NCI-H1436 (cell line): ENCODE measurements at places on chromosomes 16 and 17.

- DNase-seq, result no peak
Measured at GRCh38 chr17:73027130-73027741, 65.3 kb downstream of the SLC39A11 start.

GRCh38 chr16:31877876-31878642 is 4.5 kb downstream of the ZNF267 start:
- no peak for DNase-seq

GRCh38 chr16:92431-93339 is 14.7 kb downstream of the MPG start:
- no peak for DNase-seq

DNA sequence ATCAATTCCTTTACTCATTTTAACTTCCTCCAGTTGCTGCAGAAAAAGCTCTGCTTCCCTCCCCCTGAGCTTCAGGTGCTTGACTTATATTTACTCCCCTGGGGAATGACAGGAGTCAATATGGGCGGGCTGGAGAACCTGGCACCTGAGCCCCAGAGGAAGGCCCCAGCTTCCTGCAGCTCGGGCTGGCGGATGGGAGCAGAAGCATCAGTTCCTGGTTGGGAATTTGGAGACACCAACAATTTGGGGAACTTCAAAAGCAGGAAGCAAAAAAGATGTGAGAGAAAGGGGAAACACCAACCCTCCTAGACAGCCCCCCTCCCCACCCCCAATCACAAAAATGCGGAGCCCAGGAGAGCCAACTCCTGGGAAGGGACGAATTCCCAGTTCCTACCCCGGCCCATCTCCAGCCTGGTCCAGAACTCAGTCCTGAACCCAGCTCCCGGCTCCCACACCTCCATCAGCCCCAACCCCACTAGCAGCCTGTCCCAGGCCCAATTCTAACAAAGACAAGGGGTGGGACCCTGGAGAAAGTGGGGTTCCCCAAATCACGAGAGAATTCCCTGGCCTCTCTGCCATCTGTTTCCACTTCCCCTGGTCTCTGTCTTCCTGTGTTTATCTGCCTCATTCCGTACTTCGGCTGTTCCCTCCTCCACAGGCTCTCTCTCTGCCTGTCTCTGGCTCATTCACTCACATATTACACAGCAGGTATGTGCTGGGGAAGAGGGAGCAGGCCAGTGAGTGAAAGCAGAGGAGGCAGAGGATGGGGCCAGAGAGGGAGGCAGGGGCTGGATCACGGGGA is 16.2 kb upstream of the ASGR2 start:
- peak; percentile 36 for DNase-seq

DNA sequence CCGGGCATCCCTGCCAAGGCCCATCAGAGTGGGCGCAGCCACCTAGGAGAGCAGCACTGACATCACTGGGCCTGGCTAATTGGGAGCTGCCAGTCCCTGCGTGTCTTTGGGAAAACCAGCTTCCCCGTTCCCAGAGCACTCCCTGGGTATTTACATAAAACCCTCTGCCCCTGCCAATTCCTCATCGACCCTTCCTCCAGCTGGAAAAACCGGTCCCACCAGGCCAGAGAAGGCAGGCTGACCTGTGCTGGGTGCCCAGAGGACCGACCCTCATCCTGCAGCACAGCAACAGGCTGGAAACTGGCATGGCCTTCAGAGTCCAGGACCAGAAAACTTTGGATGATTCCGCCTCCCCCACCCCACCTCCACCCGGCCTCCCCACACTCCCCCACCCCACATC is 8.2 kb upstream of the FOXN1 start:
- no peak for DNase-seq

DNA sequence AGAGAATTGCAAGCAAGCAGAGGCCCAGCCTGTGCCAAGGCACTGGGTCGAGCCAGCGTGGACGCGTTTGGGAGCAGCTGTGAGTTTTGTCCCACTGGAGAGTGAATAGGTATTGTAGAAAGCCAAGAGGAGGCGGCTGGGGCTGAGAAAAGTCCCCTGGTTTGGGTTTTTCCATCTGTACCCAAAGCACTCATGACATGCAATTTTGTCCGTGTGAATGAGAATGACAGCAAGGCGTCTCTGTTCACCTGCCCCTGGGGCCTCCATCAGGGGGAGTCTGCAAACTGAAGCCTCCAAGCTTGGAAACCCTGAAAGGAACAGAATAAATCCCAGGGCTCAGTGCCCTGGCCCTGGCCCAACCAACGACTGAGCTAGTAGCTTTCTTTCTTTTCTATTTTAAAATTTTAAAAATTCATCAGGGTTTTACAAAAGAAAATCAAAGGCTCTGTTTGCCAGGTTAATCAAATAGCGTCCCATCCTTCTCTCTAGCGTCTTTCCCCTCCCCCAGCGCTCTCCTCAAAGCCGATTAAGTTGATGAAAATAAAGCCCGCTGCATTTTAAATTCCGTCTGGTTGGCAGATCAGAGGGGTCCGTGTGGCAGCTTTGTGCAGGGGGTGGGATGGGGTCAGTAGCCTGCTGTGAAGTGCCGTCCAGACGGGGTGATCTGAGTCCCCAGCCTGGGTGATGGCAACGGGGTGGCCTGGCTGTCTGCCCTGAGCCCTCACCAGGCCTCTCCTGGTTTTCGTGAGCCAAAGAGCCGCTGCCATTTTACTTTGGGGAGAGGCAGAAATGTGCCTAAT is 171.0 kb downstream of the KATNIP start:
- no peak for DNase-seq

- DNase-seq, result no peak
Measured at GRCh38 chr17:68456339-68457167, 743 bp downstream of the WIPI1 start.

DNA sequence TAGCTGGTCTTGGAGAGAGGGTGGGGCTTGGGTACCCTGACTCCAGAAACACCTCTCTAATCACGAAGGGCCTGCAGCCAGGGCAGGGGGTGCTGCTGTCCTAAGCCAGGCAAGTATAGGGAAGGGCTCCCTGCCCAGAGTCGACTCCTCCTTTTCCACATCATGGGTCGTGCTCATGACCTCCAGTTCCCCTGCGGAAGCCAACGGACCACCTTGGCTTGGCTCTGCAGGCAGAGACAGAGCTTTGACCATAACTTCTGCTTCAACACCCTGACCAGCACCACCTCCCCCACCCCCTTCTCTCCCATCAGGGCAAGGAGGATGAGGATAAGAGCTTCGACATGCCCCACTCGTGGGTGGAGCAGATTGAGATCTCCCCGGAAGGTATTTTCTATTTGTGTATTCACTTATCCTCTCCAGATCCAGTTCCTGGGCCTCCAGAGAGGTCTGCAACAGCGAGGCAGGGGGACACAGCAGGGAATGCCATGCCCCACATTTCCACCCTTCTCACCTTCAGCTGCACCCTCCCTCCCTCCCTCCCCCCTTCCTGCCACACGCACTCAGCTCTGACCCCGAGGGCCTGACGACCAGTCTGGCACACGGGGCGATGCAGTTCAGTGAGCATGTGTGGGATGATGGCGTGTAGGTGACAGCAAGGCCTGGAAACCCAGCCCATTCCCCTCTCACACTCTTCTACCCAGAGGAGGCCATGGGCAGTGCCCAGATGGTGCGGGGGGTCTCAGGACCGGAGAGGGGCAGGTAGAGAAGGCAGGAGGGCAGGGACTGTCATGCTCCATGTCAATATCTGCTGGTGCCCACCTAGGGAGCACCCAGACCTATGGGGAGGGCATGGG is 14.0 kb upstream of the KATNB1 start:
- no peak for DNase-seq

- no peak for DNase-seq
Measured at GRCh38 chr17:40500709-40501108, 714 bp downstream of the TNS4 start.

DNA sequence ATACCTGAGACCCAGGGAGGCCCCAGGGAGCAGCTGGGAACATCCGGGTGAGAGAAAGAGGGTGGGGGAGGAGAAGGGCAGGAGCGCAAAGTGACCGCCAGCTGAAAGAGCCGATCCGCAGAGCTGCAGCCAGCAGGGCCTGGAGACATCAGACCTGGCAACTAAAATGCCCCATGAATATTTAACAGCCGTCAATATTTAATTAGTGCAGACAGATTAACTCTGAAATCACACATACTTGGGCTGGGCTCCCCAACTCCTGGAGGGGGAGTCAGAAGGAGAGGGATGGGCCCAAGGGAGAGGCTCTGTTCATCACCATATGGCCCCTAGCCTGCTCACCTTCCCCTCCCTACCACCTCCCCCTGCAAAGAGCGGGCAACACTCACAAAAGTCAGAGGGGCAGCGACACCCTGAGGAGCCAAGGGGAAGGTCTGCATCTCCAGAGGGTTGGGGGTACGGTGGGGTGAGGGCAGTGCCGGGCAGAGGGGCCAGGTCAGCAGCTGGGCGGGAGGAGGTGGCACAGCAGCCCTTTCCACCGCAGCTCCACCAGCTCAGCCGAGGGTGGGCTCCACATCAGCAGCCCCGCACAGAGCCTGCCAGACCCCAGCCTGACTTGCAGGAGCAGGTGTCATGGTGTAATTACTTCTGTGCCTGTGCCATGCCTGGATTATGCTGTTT is 61.9 kb upstream of the CCL1 start:
- DNase-seq, result no peak

DNA sequence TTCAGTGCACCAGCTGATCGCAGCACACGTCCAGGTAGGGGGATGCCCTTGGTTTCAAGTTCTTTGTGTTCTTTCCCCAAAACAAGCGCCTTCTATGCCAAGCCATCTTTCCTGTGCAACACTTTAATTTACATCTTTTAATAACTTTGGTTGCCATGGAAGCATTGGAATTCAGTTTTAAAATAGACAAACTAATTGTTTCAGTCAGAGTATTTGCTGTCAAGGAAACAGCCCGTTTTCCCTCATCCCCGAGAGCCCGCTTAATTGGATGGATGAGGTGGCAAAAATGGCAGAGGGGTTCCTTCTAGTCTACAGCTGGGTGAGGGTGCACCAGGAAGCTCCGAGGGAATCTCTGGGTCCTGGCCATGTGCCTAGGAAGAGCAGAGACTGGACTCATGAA is 793.7 kb upstream of the EEF2KMT start:
- no peak for DNase-seq

DNA sequence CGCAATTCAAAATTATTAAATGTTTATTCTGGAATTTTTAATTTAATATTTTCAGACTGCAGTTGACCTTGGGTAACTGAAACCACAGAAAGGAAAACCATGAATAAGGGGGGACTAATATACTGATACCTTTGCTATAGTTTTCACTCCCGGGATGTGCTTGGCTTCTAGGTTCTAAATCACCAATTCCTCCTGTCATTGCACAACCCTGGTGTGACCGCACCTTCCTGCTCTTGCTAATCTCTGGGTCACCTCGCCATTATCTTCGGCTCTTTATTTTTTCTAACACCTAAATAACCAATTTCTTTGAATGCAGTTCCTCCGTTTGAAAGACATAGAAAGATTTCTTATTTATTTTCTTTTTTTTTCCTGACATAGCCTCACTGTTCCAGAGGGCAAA is 634.5 kb upstream of the GOT2 start:
- DNase-seq, result no peak

DNA sequence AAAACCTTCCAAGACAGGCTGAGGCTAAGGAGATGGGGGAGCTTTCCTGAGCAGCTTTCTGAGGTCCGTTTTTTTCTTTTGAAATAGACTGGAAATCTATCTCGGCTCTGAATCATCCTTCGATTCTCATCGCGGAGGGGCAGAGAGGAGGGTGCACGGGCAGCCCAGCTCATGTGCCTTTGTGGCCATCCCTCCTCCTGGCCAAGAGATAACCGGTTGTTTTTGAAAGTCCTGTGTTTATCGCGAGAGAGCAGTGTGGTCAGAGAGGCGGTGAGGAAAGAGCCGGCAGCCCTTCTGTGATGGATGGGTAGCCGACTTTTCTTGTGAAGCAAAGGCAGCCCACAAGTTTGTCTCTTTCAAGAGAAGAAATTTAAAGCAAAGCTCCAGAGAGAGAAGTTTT is 191.6 kb downstream of the CCDC182 start:
- no peak for DNase-seq

DNA sequence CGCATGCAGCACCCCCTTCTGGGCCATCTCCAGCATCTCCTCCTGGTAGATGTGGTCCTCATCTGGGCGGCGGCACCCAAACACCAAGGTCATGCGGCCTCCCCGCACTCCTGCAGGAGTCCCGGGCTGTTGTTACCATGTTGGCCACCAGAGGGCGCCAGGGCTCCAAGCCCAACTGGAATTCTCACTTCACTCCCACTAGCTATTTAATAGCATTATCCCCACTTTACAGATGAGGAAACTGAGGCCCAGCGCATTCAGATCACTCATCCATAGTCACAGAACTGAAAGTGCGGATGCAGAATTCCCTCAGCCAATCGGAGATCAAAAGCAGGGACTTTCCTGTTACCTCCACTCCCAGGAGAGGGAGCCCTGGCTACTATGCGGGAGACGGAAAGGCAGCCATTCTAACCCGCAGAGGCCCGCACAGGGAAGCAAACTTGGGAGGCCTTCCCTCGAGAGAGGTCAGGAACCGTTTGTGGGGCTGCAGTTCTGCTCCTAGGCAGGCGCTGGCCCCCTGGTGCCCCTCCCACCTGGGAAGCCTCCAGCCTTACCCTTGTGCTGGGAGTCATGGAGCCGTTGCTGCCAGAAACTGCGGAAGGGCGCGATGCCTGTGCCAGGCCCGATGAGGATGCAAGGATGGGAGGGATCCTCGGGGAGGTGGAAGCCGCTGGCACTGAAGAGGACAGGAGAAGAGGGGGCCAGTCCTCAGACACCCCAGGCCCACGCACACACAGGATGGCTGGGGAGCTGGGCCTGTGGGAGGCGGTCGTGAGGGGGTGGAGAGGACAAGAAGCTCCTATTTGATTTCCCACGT is 40.1 kb downstream of the NOS2 start:
- peak; percentile 36 for DNase-seq

DNA sequence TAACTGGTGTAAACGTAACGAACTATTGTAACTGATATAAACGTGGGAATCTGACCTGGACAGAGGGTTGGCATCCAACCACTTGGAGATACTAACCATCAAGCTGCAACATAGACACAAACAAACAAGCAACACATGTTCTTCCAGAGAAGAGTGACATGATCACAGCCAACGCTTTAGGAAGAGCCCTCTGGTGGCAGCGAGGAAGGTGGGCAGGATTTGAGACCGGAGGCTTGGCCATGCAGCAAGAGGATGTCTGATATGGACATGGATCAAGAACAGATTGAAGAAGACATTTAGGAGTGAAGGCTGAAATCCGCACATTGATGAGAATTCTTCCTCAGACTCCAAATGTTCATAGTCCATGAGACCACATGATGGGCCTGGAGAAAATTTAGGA is 40.3 kb upstream of the TNRC6A start:
- no peak for DNase-seq
